ENCODE measurements at places on chromosomes 5 and 9.

DNA sequence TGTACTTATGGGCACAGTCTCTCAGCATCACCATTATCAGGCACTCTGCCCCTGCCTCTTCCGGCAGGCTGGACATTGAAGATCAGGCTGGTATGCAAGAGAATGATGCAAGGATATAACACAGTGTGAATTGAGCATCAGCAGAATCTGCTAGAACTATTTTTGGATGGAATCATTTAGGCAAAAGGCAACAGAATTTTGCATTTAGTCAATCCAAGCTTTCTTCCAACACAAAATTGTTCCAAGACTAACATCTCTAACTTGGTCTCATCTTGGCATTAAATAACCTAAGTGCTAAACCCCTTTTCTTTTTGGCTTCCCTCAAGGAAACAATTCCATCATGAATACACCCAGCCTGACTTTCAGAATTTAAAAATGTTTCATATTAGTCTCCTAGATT, 339.9 kb downstream of the PRELID2 start:
- H3K36me3 ChIP-seq = no peaks in the 10 kb centered on the region
- H3K27ac ChIP-seq = peak overlapping the region; percentile 79
- no peak overlapping the region for H3K4me3 ChIP-seq
- DNase-seq = no peak

- no peak for DNase-seq
- no peaks in the 10 kb centered on the region for H3K36me3 ChIP-seq
- H3K4me1 ChIP-seq = no peaks in the 10 kb centered on the region
- no peaks in the 10 kb centered on the region for H3K27me3 ChIP-seq
Observed at GRCh38 chr9:87831159-87831558, 51.5 kb upstream of the SPATA31E1 start.

DNA sequence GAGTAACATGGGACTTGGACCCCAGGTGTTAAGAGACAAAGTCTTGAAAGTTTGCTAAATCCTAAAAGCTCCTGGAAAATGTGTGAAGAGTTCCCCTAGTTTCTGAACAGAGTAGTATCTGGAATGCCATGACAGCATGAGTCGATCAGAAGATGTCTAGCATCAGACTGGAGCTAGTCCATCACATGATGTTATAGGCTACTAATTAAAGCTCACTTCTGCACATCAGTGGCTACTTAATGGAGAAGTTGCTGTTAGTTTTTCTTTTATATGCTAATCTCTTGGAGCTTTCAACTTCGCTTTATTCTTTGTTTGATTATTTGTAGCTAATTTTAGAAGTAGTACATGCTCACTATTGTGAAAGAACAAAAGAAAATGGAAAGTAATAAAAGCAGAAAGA, 471.3 kb upstream of the KLF4 start:
- H3K27me3 ChIP-seq = no peaks in the 10 kb centered on the region
- no peaks in the 10 kb centered on the region for H3K36me3 ChIP-seq
- no peak overlapping the region for H3K27ac ChIP-seq
- no peaks in the 10 kb centered on the region for H3K4me1 ChIP-seq
- no peak overlapping the region for H3K4me3 ChIP-seq

GRCh38 chr9:117535434-117535833, 120.6 kb upstream of the ASTN2 start:
- no peaks in the 10 kb centered on the region for H3K27me3 ChIP-seq
- no peak for DNase-seq
- no peak overlapping the region for H3K27ac ChIP-seq
- H3K36me3 ChIP-seq = no peaks in the 10 kb centered on the region
- no peaks in the 10 kb centered on the region for H3K4me1 ChIP-seq
- no peak overlapping the region for H3K4me3 ChIP-seq

DNA sequence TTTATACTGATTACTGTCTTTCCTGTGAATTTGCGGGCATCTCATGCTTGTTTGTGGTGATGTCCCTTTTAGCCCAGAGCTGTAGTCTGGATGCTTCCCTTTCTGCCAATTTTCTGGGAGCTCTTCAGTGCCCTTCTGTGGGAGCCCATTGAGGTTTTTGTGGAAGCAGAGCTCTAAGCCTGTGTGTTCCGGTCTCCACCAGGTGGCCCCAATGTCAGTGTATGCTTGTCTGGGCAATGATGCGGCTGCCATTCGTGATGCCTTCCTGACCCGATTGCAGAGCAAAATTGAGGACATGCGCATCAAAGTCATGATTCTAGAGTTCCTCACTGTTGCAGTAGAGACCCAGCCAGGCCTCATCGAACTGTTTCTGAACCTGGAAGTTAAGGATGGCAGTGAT, 35.1 kb downstream of the SH3GLB2 start:
- no peak for DNase-seq
- H3K4me1 ChIP-seq = peaks cover 6% of the 10 kb centered on the region
- H3K27me3 ChIP-seq = no peaks in the 10 kb centered on the region
- no peak overlapping the region for H3K4me3 ChIP-seq
- peaks cover 47% of the 10 kb centered on the region for H3K36me3 ChIP-seq
- H3K27ac ChIP-seq = no peak overlapping the region

DNA sequence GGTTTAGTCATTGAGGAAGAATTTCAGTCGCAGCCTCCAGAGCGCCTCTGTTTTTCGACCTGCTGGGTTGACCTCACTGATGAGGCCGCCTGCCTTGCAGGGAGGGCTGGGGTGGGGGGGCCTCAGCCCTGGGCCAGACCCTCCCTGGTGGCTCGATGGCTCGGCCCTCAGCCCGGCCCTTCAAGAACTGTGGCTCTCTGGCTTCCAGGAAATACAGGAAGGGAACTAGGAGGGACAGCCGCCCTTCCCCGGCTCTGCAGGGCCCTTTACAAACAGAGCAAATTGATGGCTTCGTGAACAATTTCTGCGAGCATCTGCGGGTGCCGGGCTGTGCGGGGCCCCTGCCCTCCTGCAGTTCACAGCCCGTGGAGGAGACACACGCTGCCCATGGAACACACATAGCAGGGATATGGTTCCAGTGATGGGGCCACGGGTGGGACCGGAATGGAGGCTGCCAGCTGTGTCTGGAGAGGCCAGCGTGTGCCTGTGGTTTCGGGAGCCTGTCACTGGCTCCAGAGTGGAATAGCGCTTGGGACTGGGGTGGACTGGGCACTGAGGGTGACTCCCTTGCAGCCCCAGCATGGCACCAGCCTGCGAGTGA, 39.6 kb downstream of the COL5A1 start:
- H3K36me3 ChIP-seq = no peaks in the 10 kb centered on the region
- no peaks in the 10 kb centered on the region for H3K27me3 ChIP-seq
- H3K27ac ChIP-seq = peak overlapping the region; percentile 79
- peak overlapping the region; percentile 2 for H3K4me3 ChIP-seq
- DNase-seq = no peak

DNA sequence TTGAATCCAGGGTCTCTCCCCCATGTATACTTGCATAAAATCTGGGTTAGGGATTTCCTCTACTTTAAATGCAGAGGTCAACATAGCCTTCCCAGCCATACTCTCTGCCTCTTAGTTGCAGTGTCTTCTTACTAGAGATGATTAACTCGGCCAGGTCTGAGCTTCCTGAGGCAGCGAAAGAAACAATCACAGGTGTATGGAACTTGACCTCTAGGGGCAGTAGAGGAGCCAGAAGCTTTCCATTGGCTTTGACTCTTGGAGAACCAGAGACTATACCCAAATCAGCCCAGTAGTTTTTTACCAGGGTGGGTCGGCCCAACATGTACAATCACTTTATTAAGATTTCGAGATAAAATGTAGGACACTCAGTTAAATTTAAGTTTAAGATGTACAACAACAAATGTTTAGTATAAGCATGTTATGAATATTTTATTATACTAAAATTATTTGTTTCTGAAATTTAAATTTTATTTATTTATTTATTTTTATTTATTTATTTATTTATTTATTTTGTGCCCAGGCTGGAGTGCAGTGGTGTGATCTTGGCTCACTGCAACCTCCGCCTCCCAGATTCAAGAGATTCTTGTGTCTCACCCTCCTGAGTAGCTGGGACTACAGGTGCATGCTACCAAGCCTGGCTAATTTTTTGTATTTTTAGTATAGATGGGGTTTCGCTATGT, 48.0 kb upstream of the DMRT3 start:
- H3K4me3 ChIP-seq = no peak overlapping the region
- no peaks in the 10 kb centered on the region for H3K4me1 ChIP-seq
- no peak overlapping the region for H3K27ac ChIP-seq
- no peaks in the 10 kb centered on the region for H3K27me3 ChIP-seq
- no peaks in the 10 kb centered on the region for H3K36me3 ChIP-seq

GRCh38 chr5:163460562-163461171, at the start of gene HMMR:
TSS of gene HMMR (plus strand) at chr5:163460632. CDS start at chr5:163460693, 61 bp downstream.
- peaks cover 15% of the 10 kb centered on the region for H3K4me1 ChIP-seq
- no peak for DNase-seq
- peak within 1 kb of the TSS; percentile 88 for H3K27ac ChIP-seq
- H3K4me3 ChIP-seq = peak within 1 kb of the TSS; percentile 69
- no peaks in the 10 kb centered on the region for H3K27me3 ChIP-seq

GRCh38 chr9:93557366-93558137, 18.8 kb upstream of the PHF2 start:
- H3K36me3 ChIP-seq = peaks cover 33% of the 10 kb centered on the region
- H3K4me3 ChIP-seq = no peak overlapping the region
- H3K4me1 ChIP-seq = no peaks in the 10 kb centered on the region
- no peak overlapping the region for H3K27ac ChIP-seq

All from thoracic aorta (tissue), 2 donors.